ENCODE measurements at places on chromosomes 7 and 10.

- DNase-seq, result no peak
These were observed 120.0 kb downstream of the PDE1C start for GRCh38 chr7:31950091-31950755.

DNA sequence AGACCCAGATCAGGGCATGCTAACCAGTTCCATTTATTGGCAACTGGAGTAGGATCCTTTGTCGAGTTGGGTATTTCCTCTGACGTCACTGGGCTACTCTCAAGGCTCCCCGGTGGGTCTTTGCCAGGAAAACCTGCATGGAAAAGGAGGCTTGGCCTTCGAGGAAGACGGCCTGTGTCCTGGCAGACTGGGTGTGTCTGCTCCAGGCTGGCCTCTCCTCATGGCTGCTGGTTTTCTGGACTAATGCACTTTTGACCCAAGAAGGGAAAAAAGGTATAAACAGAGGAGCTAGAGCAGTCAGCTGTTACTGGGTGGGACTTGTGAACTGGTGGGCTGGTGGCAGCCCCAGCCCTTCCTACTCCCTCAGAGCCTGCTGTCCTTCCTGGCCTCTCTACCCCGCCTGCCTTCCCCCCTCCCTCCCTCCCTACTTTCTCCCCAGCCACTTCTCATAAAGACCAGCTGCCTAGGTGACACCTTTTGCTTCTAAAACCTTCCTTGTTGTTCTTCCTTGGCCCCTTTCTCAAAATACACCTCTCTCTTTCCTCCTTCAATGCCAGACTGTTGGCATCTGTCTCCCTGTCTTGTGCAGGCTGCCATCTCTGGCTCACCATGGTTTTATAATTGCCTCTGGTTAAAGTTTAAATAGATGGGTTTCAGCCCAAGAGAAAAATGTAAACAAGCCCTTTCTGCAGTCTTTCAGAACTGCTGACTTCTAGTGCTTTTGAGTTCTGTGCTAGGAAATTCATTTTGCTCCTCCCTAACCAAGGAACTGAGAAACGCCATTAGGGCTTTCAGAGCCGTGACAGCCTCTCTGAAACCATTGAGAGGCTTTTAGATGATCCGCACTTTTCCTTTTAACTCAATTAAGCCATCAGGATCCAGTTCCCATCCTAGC lies 101.8 kb upstream of the MKLN1 start:
- DNase-seq, result no peak

DNA sequence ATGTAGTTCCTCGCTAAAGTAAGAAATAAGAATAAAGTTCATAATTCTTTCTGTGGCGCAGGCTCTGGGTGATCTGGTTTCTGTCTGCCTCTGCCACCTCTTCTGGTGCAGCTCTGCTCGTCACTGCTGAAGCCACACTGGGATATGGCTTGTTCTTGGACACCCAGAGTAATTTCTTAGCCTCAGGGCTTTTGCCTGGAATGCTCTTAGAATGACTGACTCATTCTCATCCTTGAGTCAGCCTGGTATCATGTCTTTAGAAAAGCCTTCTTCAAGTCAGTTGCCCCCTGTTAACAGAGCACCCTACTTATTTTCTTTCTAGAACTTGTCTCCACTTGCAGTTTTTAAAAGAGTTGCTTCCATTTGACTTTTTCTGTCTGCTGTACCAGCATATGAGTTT lies 2.0 kb downstream of the ZSCAN25 start:
- no peak for DNase-seq

- DNase-seq, result no peak
These were observed 289.7 kb downstream of the PLXDC2 start for GRCh38 chr10:20105931-20106330.

DNA sequence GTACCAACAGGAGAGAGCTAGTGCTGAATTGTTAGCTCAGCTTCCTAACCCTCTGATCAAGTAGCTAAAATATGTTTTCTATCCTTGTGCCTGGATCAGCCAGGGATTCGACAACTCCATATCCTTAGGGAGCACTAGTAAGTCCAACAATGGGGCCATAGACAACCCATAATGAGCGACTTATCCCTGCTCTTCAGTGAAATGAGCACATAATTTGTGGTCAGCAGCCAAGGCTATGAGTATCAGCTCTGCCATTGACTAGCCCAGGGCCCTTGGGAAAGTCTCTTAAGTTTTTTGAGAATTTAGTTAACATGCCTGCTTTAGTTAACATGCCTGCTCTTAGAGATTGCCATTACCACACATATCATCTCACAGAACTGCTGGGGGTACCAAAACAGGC lies 39.3 kb downstream of the COL1A2 start:
- DNase-seq, result no peak

- no peak for DNase-seq
These were observed 103.7 kb downstream of the HECTD2 start for GRCh38 chr10:91513598-91514424.

- no peak for DNase-seq
These were observed 12.6 kb upstream of the WDFY4 start for GRCh38 chr10:48671914-48672595.
